ENCODE measurements at places on chromosomes 12 and 14.

DNA sequence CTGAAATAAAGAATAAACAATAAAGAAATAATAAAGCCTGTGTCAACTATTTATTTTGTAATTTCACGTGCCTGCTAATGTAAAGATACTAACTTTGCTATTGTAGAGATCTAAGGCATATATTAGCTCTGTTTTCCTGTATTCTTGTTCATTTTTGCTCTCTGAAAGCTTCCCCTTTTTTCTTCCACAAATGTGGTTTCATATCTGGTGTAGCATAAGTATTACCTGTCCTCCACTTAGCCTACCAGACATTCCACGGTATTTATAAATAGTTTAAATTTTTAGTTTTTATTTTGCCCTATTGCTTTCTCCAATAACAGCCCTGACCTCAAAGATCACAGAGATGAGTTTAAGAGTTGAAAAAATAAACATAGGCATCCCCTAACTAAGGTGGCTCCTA lies 92.6 kb upstream of the ATP2B1 start:
- DNase-seq: no peak

- no peak for DNase-seq
Measured at GRCh38 chr14:24991288-24991687, 58.7 kb downstream of the STXBP6 start.

GRCh38 chr14:38207736-38208617 lies at the start of gene SSTR1:
TSS of gene SSTR1 (plus strand) at chr14:38207904. CDS start at chr14:38209390, 1,486 bp downstream.
- peak; percentile 14 for DNase-seq

DNA sequence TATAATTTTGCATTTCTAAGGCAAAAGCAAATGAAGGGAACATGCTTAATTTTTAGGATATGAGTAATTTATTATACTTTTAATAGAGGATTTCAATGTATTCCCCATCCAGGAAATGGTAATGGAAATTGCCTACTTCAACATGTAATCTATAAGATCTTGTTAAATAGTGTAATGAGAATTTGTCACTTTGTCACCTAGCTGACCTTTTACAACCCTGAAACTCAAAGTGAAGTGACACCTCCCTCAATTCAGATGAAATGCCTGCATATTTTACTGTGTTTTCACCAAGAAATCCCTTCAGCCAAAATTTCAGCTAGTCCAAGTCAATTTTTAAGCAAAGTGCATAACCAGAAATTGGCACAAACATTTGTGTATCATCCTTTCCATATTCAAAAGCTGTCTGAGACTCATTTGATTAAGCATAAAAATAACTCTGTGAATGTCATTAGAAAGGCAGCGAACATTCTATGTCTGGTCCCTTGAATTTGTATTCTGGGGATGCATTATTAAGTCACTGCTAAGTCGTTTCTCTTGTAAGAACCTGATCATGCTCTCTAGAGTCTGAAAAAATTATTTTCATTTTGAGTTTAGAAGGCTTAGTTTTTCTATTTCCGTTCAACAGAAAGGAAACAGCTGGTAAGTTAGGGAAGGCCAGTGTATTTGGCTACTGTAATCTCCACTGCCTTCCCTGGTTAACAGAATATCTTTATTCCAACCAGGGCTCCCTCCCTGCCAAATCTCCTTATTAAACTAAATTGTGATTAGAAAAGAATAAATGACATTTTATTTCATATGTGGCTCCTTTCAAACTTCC lies 100.8 kb downstream of the IGF1 start:
- DNase-seq: no peak

- no peak for DNase-seq
Measured at GRCh38 chr14:76510181-76510580, 134.2 kb downstream of the ESRRB start.

All from frontal cortex (tissue), 4 donors.